ENCODE measurements at places on chromosomes 2 and 18.
A peak's percentile ranks its signal among the peaks of the same experiment; 100 is the strongest.

DNA sequence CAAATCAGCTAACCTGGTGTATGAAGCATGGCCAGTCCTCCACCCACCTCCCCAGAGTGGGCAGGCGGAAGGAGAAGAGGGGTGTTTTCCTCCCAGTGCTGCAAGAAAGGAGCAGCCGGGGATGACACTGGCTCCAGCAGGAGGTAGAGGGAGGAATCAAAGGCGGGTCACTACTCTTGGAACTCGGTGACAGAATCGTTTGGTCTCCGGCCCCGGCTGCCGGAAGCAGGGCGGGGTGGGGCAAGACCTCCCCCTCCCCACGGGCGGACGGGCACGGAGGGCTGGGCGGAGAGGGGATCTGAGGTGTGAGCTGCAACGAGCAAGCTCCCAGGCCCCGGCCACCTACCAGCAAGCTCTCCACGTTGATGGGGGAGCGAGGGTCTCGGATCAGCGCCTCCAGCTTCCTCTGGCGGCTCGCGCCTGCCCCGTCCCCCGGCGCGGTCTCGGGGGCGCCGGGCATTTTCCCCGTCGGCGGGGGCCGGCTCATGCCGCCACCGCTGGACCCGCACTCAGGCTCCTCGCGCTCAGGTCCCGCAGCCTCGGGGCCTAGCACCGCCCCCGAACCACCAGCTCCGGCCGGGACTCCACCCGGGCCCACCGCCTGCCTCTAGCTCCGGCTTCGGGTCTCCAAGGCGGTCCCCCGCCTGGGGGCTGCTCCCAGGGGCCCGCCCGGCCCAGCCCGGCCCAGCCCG lies 640 bp downstream of the ROCK2 start:
- peak; percentile 32 for DNase-seq

DNA sequence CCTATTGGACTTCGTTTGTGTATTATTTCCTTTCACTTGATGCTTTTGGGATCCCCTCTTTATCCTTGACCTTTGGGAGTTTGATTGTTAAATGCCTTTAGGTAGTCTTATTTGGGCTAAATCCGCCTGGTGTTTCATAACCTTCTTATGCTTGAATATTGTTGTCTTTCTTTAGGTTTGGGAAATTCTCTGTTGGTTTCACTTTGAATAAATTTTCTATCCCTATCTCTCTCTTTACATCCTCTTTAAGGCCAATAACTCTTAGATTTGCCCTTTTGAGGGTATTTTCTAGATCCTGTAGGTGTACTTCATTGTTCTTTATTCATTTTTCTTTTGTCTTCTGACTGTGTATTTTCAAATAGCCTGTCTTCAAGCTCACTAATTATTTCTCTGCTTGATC lies 354.7 kb downstream of the PARD3B start:
- no peak for DNase-seq

GRCh38 chr2:222548992-222549391 lies 106.9 kb downstream of the FARSB start:
- peak; percentile 46 for DNase-seq

GRCh38 chr2:48319863-48320262 lies 210.1 kb upstream of the STON1 start:
- DNase-seq: no peak

DNA sequence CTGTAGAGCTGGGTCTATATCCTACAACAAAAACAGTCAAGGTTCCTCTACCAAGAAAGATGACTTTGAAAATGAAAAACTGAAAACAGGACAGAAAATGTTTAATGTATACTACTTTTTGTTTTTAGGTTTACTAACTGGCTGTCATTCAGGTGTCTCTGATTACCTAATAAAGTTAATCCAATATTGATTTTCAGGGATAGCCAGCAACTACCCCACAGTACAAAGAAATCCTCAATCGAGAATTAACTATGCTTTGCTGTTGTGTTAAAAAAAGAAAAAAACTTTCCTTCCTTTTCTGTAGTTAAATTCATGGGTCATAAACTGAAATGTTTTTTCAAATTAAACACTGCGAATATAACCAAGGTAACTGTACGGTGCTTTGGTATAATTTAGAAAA lies 45.8 kb downstream of the TTR start:
- DNase-seq: no peak

- DNase-seq: no peak
Observed at GRCh38 chr2:29634916-29635315, 286.5 kb downstream of the ALK start.

DNA sequence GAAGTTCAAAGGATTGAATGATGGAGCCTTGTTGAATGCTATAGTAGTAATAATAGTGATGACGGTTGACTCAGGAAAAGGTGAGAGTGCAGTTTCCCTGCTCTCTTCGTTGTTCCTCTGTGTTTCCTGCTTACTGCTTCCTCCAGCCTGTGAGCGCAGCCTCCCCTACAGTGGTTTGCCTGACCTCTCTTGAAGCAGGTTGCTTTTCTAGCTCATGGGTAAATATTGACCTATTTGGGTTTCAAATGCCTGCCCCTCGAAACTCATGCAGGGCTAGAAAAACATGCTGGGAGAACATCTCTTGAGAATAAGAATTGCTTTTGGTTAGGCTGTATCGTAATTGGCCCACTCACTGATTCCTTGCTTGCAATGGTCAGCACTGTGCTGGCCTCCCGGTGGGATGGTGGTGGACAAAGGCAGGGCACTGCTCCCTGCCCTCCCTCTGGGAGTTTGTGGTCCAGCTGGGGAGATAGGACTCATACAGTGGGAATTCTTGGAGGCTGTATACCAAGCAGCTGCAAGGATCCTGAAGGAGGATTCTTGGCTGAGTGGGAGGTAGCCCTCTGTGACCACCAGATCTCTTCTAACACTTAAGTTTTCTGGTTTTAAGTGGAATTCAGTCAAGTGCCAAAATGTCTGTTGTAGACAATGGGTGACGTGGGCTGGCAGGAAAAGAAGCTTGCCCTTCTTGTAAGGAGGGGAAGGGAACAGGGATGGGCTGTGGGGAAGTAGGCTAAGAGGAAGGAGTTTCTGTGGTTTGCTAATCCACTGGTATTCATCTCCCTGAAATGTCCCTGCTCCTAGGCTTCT lies 5.4 kb upstream of the RNF181 start:
- DNase-seq: peak; percentile 62
